ENCODE measurements at places on chromosomes 1 and 21. TPM values are rescaled to one million over a fixed set of nuclear protein-coding genes. Genes with fewer than 3 reads are reported as not detected.

LCE3C gene
- total RNA-seq = not detected

S100A3 gene
- total RNA-seq = not detected

NTMT2 gene
- total RNA-seq = not detected

ENTREP3 gene
- total RNA-seq = 59.3 TPM

LRRC3 gene
- not detected for total RNA-seq

GRCh38 chr21:33894736-33895288, 20.8 kb downstream of the ATP5PO start:
- DNase-seq = peak; percentile 62

DNA sequence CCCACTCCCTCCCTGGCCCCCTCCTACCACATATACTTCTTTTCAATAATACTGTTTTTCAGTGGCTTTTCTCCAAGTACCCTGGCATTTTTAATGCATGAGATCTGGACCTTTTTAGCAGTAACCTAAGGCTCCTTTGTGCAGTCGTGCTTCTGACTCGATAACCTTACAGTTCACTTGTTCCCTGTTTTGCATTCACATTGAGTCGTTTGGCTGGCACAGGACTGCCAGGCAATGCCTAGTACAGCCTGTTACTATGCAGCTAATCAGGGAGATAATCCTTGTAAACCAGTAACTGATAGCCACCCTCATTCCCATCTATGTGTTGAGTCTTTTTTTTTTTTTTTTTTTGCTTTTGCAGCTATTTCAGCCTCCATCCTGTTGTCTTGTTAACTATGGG, 3.7 kb downstream of the ATP1B1 start:
- no peak for DNase-seq

DNA sequence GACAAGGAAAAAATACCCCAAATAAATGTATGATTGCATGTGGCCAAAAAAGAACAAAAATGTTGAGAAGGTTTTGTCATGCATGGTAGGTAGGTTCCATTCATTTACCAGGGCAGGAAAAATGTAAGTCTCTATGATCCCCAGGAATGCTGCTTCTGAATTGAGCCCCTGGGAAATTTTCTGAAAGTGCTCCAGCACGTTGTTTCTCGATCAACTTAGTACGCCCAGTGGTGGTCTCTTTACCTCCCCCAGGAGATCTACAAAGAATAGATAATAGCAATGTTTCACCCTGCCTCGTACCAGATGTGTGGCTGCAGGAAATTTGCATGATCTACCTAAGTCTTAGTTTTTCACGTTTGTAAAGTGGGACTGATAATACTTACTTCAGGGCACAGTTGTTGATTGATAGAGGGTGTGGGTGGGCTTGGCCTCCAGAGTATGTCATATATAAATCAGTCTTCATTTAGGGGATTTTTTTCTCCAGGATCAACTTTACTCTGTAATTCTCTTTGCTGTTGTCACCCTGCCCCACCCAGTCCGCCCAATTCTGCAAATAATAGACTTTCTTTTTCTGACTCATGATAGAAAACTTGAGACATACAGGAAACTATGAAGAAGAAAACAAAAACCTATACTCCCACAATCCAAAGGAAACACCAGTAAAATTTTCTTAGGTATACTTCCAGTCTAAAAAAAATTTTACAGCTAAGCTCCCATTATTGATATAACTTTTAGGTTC, 462.0 kb upstream of the RUNX1 start:
- no peak for DNase-seq

GRCh38 chr1:31621498-31621820, 4.0 kb downstream of the HCRTR1 start:
- DNase-seq = no peak

- DNase-seq = peak; percentile 72
These were observed at the start of gene TRIM46 for GRCh38 chr1:155173478-155174323. Gene TRIM46, plus strand, starts transcription at chr1:155173849. Its CDS starts 118 bp downstream, at chr1:155173967.

DNA sequence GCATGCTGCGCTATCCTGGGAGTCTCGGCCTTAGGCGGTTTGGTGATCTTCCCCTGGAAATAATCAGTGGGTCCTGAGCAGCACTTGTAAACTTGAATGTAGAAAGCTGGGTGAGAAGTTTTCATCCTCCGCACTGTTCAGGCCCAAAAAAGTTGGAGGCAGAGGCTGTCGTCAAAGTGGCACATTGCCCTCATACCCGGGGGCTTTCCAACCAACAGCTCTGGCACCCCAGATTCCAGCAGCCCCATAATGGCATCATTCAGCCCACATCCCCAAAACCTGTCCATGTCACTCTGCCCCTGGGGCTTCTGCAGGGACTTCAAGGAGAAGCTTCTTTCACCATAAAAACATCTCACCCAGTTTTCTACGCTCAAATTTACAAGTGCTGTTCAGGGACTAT, 59.3 kb downstream of the TOR1AIP2 start:
- DNase-seq = no peak

GRCh38 chr1:179953974-179954492, 577 bp upstream of the CEP350 start:
- peak; percentile 71 for DNase-seq

Measured in OCI-LY7 (cell line).